H9 (cell line): ENCODE measurements at places on chromosomes 13 and 19.

DNA sequence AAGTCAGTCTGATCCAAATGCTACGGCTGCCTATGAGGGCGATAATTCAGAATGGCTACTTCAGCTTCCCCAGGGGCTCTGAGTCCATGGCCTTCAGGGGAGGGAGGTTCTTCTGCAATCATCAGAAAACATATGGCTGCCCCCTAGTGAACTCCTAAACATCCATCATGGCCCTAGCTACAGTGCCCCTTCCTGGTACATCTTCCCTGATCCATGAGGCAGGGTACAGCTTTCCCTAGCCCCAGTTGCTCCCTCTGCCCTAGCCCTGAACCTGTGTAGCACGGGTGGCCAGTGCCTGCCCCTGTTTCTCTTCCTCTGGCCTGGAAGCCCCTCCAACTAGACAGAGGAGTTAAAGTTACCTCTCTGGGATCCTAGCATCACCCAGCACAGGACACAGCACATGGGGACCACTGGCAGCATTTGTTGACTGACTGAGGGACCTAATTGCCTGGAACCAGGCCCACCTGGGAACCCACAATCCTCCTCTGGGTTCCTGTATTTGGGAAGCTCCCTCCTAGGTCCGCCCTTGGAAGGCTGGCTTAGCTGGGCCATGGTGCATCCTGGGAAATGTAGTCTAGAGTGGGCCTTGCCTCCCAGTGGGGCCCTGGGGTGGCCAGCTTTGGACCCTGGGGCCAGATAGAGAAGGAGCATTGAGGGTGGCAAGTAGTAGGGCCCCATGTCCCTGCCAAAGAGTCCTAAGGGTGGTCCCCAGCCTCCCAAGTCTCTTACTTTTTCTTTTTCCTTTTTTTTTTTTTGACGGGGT, 17.7 kb upstream of the SEMA6B start:
- H3K27me3 ChIP-seq, result no peaks in the 10 kb centered on the region
- H3K4me3 ChIP-seq, result no peak overlapping the region
- no peak overlapping the region for H3K27ac ChIP-seq

- peaks cover 2% of the 10 kb centered on the region; the same call in 1 of the 2 replicates for H3K4me1 ChIP-seq
- no peak overlapping the region for H3K4me3 ChIP-seq
- no peak overlapping the region for H3K27ac ChIP-seq
- DNase-seq, result no peak
- no peaks in the 10 kb centered on the region for H3K36me3 ChIP-seq
Measured at GRCh38 chr19:4986471-4986891, 17.6 kb downstream of the KDM4B start.

DNA sequence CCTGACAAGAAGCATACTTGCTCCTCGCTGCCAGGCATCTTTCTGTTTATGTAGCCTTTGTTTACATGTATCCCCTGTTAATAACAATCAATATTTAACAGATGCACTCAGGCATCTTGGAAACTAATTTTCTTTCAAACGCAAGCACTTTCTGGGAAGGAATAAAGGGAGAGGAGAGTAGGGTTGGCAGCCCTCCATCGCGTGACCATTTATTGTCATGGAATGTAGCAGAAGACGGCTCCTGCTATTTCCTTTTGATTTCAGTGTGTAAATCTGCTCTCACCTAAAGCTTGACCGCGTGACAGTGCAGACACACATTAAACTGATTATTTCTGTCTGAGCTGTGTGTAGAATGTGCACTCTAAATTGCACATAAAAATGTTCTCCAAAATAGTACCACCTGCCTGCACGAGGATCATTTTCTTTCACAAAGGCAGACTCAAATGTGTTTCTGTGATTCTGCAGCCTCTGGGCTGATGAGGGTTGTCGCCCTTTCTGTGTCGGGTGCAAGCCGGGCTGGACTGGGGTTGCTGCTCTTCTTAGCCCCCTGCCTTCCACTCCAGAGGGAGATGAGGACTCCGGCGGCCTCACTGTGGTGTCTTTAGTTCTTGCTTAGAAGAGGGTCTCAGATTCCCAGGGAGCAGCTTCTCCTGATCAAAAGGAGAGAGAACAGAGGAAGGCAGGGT, 223.5 kb upstream of the MAB21L1 start:
- no peaks in the 10 kb centered on the region for H3K36me3 ChIP-seq
- H3K27me3 ChIP-seq, result no peaks in the 10 kb centered on the region
- no peak overlapping the region for H3K4me3 ChIP-seq
- no peak overlapping the region for H3K27ac ChIP-seq

GRCh38 chr19:45172173-45172572, 5.9 kb downstream of the TRAPPC6A start:
- no peak overlapping the region for H3K27ac ChIP-seq
- H3K4me1 ChIP-seq, result no peaks in the 10 kb centered on the region
- no peak overlapping the region for H3K4me3 ChIP-seq
- no peak for DNase-seq
- no peaks in the 10 kb centered on the region for H3K36me3 ChIP-seq
- H3K27me3 ChIP-seq, result no peaks in the 10 kb centered on the region

DNA sequence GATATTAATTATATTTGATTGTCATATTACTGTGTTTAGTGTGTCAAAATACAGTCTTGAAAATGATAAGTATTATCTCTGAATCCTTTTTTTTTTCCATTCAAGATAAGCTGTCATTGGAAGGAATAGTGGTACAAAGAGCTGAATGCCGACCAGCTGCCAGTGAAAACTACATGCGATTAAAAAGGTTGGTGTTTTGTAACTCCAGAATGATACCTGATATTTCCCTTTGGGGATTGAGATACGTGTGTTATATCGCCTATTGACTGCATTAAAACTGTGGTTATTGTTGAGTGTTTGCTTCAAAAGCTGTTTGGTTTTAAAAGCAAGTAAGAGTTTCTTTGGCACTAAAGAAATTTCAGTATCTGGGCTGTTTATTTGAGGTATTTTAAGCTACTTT, 6.5 kb upstream of the KCTD4 start:
- no peaks in the 10 kb centered on the region for H3K4me1 ChIP-seq
- DNase-seq, result no peak
- peaks cover 21% of the 10 kb centered on the region for H3K36me3 ChIP-seq
- no peak overlapping the region for H3K4me3 ChIP-seq
- H3K27ac ChIP-seq, result no peak overlapping the region
- no peaks in the 10 kb centered on the region for H3K27me3 ChIP-seq
